ENCODE measurements at places on chromosomes 12 and 14.

- no peak for DNase-seq
Measured at GRCh38 chr12:122032580-122032979, 10.9 kb downstream of the BCL7A start.

DNA sequence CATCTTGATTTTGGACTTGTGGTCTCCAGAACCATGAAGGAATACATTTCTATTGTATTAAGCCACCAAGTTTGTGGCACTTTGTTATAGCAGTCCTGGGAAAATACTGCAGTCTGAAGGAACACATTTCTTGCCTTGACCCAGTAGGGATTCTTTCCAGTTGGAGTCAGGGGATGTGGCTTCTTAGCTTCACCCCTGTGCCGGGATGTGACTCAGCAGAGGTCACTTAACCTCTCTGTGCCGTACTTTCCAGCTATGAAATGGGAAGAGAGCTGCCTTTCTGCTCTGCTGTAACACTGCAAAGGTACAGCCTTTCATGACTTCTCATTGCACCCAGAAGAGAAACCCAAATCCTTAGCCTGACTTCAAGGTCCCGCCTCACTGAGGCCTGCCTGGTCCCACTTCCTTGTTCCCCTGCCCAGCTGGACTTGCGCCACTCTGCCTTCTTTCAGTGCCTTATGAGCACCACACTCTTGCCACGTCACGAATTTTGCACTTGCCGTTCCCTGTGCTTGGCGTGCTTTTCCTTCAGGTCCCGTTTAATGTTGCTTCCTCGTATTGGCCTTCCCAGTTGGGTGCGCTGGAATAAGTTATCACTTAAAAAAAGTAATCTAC is 24.2 kb downstream of the CHST11 start:
- peak; percentile 48 for DNase-seq

GRCh38 chr12:30795410-30796312 is 40.9 kb upstream of the CAPRIN2 start:
- DNase-seq: peak; percentile 72

- no peak for DNase-seq
Measured at GRCh38 chr14:32609388-32609787, 280.3 kb downstream of the AKAP6 start.

GRCh38 chr12:87107270-87107669 is 851.1 kb upstream of the MGAT4C start:
- no peak for DNase-seq

DNA sequence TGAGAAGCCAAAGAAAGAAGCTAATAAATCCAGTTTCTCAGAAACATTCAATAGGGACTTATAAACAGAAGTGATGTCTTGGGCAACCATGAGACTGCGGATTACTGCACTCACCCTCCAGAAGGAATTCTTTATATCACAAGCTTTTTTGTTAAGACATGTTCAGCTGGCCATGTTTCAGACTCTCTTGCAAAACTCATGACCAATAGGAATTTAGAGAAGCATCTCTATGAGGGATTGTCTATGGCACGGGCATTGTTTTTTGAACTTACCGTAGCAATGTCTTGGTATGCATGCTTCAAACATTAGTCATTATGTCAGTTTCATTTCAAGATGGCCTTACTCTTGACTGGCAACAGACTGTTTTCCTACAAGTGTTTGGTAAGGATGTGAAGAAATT is 15.5 kb upstream of the ZNF268 start:
- no peak for DNase-seq

GRCh38 chr12:117158911-117159553 is 31.2 kb downstream of the FBXO21 start:
- DNase-seq: no peak

GRCh38 chr12:15393037-15393436 is 70.7 kb downstream of the PTPRO start:
- no peak for DNase-seq

DNA sequence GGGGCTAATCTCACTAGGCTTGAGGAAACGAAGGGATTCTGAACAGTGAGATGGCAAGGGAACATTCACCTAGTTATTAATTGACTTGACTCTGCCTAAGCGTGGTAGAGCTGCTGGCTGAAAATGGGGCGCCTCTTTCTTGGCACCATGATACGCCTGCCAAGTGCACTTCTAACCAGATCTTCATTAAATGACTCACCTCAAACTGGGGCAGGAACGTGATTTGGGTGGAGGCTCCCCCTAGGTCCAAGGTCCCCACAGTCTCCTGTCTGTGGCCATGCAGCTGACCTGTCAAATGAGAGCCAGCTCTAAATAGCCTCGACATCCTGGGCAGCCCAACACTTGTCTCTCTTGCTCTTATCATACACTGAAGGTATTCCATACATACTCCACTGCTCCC is 26.0 kb downstream of the COQ6 start:
- no peak for DNase-seq

DNA sequence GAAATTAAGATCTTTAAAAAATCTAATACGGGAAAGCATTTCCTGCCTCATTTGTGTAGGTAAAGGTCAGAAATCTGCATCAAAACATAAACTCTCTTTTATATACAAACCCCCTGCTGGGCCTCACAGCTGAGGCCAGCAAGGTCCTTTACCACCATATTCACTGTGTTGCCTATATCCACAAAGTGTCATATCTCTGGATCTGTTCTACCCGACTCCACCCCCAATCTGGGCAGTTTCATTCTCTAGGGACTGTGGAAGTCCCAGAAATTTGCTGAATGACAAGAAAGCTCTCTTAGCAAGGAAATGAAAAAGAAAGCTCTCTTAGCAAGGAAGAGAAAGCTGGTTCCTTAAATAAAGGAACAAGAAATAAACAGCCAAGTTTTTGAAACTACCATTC is 301.7 kb downstream of the KCNH5 start:
- no peak for DNase-seq

GRCh38 chr12:128829861-128830504 is 6.2 kb upstream of the SLC15A4 start:
- DNase-seq: peak; percentile 67

DNA sequence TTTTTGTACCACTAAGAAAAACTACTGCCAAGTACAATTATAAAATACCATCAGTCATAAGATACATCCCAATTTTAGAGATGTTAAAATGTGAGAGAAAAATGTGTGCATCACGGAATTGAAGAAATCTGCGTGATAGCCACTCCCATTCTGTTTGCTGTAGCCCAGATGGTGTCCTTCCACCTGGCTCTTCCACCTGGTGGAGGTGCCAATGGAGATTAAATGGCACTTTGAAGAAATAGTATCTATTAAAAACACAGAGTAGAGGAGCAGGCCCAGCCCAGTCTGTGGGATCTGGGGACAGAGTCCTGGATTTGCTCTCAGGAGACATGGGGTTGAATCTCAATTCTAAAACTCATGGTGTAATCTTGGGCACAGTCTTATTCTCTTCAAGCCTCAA is 35.5 kb downstream of the TSPAN11 start:
- DNase-seq: no peak

GRCh38 chr14:34980337-34980900 is 2.4 kb upstream of the SRP54 start:
- no peak for DNase-seq

DNA sequence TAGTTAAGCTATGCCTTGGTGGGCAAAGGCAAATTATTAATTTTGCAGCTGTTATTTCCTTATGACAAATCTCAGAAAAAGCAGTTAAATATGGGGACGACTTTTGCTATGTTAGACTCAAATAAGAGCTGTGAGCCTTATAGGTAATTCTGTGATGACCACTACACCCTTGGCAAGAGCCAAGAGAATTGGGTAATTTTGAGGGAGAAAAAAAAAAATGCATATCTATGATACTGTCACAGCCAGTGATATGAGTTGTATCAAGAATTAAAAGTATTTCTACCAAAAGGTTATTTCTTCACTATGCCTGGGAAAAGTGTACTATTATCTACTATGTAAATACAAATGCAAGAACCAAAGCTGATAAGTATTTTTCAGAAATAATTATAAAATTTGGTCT is 43.9 kb downstream of the SCAF11 start:
- DNase-seq: no peak

- DNase-seq: no peak
Measured at GRCh38 chr12:93653079-93653478, 24.1 kb upstream of the CRADD start.

DNA sequence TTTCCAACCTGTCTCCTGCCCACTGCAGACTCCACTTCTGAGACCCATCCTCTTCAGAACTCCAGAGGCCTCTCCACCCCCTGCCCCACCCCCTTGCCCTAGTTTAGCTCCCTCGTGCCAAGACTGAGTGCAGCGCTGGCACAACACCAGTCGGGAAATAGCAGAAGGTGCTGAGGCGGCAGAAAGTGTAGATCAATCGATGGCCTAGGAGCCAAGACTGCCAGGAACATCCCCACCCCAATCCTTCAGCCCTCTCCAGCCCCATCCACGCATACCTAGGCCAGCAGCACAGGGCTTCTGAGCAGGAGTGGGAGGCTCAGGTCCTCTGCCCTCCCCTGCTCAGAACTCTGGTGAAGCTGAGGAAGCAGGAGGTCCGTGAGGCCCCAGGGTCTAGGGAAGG is 1.1 kb downstream of the CPNE6 start:
- no peak for DNase-seq

- DNase-seq: peak; percentile 18
Measured at GRCh38 chr14:90732139-90732538, 84.1 kb downstream of the TTC7B start.

GRCh38 chr12:113197518-113198077 is 12.1 kb downstream of the RITA1 start:
- DNase-seq: no peak

- DNase-seq: no peak
Measured at GRCh38 chr12:4153343-4153892, 120.1 kb upstream of the CCND2 start.

GRCh38 chr12:66236969-66237368 is 48.0 kb downstream of the IRAK3 start:
- DNase-seq: no peak

DNA sequence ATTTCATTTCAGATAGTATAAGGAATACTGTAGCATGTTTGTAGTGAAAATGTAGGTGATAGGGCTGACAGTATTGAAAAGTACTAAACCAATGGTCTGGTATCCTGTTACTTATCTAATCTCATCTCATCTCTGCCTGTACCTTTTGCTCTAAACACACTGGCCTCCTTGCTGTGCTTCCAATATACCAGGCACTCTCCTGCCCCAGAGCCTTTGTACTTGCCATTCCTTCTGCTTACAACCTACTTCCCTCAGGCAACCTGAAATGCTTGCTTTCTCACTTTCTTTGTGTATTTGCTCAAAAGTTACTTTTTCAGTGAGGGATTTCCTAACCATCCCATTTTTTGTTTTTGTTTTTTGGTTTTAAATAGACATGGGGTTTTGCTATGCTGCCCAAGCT is 101.9 kb downstream of the PAPLN start:
- no peak for DNase-seq

- DNase-seq: no peak
Measured at GRCh38 chr14:68527329-68527851, 265.5 kb downstream of the ZFP36L1 start.

DNA sequence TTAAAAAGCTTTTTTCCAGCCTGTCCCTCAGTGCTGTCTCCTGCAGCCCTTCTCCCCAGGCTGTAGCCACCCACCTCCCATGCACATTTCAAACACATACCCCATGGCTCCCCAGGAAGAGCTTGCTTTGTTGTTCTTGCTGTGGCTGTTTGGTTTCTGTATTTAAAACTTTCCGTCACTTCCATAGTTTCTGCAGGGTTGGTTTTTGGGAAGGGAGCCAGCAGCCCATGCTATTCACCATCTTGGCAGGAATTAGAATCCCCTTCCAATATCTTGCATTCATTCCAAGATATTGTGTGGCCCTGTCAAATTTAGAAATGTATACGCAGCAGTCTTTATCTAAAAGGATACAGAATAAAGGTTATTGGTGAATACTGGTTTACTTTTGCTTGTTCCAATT is 29.6 kb downstream of the CFAP251 start:
- no peak for DNase-seq

DNA sequence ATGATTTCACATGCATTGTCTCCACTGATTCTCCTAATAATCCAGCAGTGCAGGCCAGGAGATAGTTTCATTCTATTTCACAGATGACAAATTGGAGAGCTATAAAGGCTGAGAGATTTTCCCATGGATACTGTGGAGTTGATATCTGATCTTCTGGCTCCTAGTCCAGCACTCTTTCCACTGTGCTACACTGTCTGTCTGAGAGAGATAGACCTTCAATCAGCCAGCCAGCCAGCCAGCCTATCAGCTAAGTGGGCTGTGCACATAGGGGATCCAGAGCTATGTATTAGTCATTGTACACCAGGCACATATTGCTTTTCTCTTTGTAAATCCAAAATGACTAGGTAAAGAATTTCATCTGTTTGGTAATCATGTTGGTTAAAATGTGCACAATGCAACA is 91.8 kb upstream of the ATP2B1 start:
- no peak for DNase-seq

DNA sequence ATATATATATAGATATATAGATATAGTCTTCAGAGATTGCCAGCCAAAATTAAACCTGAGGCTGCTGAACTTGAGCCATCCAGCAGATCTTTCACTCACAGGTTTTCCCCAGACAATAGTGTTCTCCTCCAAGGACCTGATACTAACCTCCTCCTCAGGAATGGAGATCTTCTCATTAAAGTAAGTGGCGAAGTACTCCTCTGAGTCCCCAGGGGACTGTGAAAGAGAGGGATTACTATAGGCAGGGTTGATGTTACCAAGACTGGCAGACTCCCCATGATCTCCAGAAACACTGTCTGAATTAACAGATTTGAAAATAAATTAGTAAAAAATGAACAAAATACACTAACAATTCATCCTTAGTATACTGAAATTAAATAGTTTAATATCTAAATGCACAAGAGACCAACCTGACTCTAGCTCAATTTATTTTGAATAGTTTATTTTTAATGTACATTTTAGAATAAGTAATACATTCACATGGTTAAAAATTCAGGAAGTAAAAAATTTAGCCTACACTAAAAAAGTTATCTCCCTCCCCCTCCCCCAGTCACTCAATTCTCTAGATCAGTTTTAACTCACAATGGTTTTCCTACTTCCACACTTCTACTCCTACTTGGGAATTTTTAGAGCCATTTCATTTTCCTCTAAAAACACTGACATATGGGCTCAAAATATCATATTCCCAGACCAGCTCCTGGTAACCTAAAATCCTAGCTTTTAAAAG is 17.7 kb downstream of the SLC11A2 start:
- DNase-seq: no peak

- no peak for DNase-seq
Measured at GRCh38 chr14:45906257-45906656, 653.3 kb upstream of the MIS18BP1 start.

- DNase-seq: no peak
Measured at GRCh38 chr12:89671469-89671868, 37.2 kb downstream of the ATP2B1 start.

GRCh38 chr12:89490922-89491321 is 33.7 kb downstream of the GALNT4 start:
- no peak for DNase-seq

DNA sequence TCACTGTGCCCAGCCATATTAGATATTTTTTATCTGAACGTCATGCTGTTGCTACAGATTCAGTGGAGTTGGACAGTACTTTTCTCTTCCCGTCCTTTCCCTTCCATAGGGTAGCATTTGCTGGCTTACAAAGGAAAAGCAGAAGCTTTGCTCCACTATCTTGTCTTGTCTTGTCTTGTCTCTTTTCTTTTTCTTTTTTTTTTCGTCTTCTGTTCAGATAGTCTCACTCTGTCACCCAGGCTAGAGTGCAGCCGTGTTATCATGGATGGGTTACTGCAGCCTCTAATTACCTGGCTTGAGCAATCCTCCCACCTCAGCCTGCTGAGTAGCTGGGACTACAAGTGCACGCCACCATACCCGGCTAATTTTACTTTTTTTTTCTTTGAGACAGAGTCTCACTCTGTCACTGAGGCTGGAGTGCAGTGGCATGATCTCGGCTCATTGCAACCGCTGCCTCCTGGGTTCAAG is 21.1 kb downstream of the OR10G3 start:
- DNase-seq: no peak
